ENCODE measurements at places on chromosomes 4 and X.

DNA sequence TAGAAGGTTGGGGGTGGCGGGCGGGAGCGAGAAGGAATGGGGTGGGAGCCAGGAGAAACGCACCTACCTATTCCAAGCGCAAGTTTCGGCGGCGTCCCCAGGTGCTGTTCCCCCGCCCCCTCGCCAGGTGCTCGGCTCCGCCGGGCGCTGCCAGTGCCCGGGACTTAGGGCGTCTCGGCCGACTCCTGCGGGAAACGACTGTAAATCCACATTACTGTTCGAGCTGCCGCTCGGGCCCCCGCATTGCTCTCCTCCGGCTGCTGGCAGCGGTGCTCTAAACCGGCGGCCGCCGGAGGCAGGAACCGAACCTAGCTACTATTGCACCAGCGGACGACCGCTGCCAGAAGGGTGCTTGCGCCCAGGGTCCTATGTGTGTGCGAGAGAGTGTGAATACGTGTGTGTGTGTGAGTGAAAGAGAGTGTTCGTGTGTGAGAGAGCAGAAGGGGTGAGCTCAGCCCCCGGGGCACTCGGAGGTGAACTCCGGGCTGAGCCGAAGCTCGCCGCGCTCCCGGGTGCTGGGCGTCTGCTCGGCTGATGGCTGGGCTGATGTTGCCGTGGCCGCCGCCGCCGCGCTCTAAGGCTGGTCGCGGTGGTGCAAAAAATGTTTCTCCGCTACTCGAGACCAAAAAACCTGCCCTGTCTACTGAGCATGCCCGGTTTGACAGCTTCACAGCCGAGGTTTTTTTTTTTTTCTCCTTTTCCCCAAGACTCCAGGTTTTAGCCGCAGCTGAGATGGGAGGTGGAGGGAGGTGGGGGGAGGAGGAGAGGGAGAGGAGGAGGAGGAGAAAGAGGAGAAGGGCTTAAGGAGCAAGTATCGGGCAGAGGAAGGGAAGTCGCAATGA is 115.7 kb upstream of the TEX13C start:
- DNase-seq = peak; percentile 40

DNA sequence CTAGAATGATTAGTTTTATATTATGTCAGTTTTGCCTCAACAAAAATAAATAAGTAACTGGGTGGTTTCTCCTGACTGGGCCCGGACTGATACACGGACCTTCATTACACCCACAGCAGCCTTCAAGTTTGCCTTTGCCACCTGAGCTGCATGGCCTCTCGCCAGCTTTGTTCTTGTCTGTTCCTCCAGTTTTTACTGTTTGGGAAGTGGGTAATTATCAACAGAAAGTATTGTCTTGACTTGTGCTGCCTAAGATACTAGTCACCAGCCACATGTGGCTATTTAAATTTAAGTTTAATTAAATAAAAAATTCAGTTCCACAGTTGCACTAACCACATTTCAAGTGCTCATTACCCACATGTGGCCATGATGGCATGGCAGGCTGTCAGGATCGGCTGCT is 74.7 kb upstream of the INTU start:
- DNase-seq = no peak

GRCh38 chr4:81747242-81747930 is 275.7 kb upstream of the RASGEF1B start:
- no peak for DNase-seq

GRCh38 chr4:98515470-98515809 is 143.0 kb downstream of the TSPAN5 start:
- DNase-seq = no peak

DNA sequence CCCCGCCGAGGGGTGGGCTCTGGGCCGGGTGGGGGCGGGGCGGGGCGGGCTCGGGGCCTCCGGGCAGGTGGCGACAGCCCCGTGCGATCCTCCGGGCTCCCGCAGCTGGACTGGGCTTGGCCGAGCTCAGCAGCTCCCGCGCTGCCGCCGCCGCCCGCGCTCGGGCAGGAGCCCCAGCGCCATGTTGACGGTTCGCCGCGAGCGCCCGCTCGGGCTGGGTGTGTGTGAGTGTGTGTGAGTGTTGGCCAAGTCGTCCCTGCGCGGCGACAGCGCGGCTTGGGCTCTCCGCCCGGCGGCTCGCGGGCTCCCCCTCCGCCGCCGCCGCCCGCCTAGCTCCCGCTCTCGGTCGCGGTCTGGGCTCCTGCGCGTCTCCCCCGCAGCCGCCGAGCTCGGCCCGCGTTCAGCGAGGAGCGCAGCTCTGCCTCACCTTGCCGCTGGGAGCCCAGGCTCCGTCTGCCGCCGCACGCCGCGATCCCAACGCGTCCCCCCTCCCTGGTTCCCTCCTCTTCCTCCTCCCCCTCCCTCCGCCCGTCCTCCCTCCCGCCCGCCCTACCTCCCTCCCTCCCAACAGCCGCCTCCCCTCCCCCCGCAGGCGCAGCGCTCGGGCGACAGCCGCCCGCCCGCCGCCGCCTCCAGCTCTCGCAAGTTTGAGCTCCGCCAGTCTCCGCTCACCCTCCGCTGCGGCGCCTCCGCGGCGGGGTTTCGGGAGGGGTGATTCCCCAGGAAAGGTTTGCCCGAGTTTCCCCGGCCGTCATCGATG is at the start of gene BCOR:
Gene BCOR, minus strand, starts transcription at position 455 of the 760 bp plus-strand sequence. CDS start 20,029 bp downstream, outside the sequence.
- no peak for DNase-seq

GRCh38 chr4:173466101-173466500 is 63.9 kb downstream of the HAND2 start:
- DNase-seq = no peak

DNA sequence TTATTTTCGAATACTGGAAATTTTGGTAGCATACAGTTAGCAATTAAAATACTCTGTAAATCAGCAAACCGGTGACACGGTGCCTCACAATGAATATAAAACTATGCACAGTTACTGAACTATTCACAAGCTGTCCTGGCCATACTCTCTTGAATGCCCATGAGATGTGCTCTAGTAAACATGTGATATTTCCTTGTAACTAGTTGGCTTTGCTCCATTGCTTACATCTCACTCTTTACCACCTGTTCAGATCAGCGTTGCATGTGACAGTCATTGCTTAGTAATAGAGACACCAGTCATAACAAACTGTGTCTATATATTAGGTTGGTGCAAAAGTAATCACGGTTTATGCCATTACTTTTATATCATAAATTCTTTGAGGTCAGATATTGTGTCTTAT is 897.9 kb upstream of the FTHL17 start:
- DNase-seq = peak; percentile 17

- no peak for DNase-seq
These were observed 38.9 kb downstream of the GPC4 start for GRCh38 chrX:133376422-133376821.

GRCh38 chrX:40550066-40550465 is 30.7 kb upstream of the ATP6AP2 start:
- no peak for DNase-seq

GRCh38 chr4:79682801-79683530 is 274.9 kb upstream of the GK2 start:
- no peak for DNase-seq

- DNase-seq = no peak
These were observed 2.2 kb downstream of the MSANTD1 start for GRCh38 chr4:3250956-3251690.

GRCh38 chr4:138138774-138139173 is 103.4 kb downstream of the SLC7A11 start:
- no peak for DNase-seq

DNA sequence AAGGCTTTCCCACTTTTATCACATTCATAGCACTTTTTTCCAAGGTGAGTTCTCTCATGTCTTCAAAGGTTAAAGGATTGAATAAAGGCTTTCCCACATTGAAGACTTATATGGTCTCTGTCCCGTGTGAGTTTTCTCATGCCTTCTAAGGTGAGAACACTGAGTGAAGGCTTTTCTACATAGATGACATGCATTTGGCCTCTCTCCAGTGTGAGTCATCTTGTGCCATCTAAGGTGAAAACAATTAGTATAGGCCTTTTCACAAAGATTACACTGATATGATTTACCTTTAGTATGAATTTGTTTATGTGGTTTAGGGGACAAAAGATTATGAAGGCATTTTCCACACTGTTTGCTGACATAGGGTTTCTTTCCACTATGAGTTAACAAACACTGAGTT is 21.2 kb downstream of the USP17L30 start:
- DNase-seq = no peak

DNA sequence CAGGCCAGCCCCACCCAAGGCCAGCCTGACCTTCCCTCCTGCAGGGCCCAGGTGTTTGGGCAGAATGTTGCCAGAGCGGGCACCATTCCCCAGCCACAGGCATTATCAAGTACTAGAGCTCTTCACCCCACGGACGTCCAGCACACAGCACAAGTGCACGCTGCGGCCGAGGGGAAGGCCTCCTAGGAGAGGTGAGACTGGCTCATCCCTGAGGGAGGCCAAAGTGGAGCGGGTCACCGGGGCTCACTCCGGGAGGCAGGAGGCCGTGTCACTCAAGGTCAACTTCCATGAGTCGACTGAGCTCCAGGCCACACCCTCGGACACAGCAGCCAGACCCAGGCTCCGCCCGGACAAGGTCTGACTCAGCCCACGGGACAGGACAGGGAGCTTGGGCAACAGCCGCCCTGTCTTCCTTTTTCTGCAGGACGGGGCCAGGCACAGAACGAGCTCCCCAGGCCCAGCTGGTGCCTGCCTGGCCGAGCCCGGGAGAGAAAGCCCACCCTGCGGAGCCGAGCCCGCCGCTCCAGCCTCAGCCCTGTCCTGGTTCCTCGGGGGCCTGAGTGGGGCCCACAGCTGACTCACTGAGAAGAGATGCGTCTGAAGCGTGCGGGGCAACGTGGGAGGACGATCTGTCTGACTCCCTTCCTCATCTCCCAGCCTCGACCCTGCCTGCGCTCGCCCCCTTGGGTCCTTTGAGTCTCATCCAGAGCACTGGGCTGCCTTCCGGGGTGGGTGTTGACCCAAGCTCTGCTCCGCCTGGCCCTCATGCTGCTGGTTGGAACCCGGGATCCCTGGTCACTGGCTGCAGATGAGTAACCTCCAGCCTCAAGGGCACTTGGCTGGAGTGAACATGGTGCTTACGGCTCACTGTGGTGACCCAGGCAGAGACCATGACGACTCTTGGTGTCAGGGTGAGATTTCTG is 1.6 kb downstream of the SLC49A3 start:
- DNase-seq = no peak

DNA sequence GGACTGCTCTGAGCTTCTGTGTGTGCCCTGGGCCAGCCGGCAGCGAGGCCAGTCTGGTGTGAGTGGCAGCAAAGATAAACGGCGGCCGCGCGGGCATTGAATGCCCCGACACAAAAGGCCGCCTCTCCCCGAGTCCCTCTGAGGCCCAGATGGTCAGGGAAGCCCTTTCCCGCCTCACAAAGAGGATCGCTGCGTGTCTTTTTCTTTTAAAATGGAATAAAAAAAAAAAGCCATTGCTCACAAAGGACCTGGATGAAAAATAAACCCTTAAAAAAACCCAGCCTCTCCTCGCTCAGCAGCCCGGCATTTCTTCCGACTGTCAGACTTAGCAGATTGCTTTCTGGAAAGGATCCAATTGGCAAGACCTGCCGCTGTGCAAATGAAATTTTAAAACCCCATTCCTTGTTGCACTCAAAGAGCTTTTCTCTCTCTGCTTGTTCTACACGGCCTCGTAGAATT is 578.7 kb downstream of the BCOR start:
- DNase-seq = peak; percentile 38

Measured in left kidney (tissue), 8 donors.